ENCODE measurements at places on chromosomes 4 and X. TPM values are rescaled to one million over a fixed set of nuclear protein-coding genes. Genes with fewer than 3 reads are reported as not detected.

Gene EREG
- not detected for polyA plus RNA-seq

Gene XAGE2
- not detected for polyA plus RNA-seq

Gene PNPLA4
- 19.3 TPM for polyA plus RNA-seq

Gene BLTP1
- polyA plus RNA-seq: 87.3 TPM

Gene GK2
- polyA plus RNA-seq: not detected

Gene SLC10A6
- not detected for polyA plus RNA-seq
